Astrocyte of the spinal cord (primary cell): ENCODE measurements at places on chromosomes 12 and 14.

GRCh38 chr12:42794806-42795205, 205.3 kb upstream of the PRICKLE1 start:
- DNase-seq: peak; percentile 35

DNA sequence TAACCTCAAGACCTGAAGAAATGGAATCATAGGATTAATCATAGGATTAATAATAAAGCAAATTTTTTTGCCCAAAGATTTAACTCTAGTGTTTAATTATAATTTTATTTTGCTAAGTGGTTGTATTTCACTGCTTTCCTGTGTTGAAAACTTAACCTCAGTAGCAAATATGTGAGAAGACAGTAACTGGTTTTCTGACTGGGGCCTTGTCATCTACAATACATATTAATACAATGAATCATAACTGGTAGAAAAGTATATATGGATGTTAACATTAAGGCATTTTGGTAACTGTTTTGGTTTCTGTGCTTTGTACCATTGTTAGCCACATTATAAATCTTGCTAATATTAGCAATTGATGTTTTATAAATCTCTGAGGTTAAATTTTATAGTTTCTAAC, 92.2 kb downstream of the ACSS3 start:
- peak; percentile 33 for DNase-seq

DNA sequence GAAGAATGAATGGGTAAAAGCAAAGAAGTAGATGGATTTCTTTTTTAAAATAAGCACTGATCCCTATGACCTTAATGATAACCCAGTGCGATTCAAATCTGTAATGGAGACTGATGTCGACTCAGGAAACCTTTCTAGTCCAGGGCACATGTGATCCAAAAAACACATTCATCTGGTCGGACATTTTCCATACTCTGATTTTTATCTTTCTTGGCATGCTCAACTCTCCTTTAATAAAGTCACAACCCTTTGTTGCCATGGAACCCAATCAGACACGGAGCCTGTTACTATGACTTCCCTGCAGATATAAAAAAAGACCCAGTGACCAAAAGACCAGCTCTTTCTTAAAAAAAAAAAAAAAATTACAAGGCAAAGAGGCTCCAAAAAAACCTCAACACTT, 27.9 kb downstream of the TMCC3 start:
- DNase-seq: peak; percentile 13

- DNase-seq: peak; percentile 44
These were observed 140.1 kb upstream of the HIF1A start for GRCh38 chr14:61555056-61555838.

- peak; percentile 55 for DNase-seq
These were observed 53.4 kb downstream of the SRGAP1 start for GRCh38 chr12:63897931-63898330.

DNA sequence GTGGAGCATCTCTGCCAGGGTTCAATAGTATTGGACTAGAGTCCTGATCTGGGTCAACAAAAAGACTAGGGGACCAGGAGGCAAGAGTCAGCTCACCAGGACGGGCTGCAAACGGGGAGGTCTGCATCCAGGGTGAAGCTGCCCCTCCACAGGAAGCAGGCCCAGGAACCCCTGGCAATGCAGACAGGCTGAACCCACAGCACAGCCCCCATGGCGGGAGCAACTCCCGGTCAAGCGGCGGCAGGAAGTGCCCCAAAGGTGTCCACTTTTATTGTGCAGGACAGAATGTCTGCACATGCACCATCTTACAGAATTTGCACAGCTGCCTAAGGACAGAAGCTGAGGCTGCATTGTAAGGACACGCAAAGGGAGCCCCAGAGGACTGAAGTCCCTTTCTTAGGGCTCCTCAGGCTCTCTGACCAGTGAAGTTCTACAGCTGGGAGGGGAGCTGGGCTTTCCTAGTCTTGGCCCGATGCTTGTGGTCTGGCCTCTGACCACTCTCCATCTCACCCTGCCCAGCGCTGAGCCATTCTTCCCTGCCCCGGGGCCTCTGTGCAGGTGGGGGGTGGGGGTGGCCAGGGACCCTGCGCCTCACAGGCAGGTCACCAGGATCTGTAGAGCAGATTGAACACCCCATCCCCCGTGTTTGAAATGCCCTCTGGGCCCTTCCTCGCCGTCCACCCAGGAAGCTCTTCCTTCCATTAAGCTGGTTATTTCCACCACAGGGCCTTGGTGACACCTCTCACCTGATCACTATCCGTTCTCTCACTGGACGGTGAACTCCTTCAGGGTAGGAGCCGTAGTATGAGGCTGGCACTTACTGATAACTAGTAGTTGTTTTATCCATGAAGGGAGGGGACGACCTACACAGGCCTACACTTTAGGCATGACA, 75.9 kb downstream of the NINJ2 start:
- no peak for DNase-seq

DNA sequence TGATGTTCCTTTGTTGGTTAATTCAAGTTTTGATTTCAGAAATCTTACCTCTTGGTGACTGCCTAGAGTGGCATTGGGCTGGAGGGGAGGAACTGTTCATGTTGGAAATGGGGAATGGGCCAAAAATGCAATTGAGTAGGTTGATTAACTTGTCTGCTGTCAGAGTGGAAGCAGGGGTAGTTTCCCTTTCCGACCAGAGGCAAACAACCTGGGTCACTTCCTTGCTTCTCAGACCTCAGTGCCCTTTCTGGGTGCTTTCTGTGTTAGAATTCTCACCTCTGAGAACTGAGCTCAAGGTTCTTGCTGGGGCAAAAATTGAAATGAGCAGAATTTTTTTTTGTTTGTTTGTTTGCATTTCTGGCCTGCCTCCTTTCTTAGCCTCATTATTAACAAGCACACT, 2.3 kb upstream of the M6PR start:
- DNase-seq: no peak

DNA sequence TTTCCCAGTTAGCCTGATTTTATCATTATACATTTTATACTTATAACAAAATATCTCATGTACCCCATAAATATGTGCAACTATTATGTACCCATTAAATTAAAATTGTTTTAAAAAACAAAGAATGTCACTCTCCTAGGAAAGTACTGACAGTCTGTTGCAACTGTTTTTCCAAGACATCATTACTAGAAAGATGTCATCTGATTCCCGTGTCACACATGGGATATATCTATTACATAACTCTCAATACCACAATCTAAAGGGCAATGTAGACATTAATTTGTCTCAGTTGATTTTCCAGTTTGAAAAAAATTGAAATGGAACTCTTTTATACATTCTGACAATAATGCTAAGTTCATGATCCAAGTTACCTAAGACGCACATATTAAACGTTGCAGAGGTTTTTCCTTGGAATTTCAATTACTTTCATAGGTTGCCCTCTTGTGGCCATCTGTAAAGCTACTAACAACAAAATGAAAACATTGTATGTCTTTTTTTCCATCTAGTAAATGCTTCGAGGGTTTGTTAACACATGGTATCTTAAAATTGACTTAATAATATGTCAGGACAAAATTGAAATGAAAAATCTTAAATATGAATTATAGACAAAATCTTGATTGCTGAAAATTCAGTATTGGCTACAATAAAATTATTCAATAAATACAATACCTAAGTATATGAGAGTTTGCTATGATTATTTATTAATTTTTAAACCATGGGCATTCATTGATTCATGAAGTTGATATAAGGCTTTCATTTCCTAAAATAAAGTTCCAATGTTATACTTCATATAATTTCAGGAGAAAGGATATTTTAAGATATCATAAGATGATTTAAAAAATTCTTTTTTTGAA, 131.6 kb downstream of the PPFIA2 start:
- peak; percentile 69 for DNase-seq

DNA sequence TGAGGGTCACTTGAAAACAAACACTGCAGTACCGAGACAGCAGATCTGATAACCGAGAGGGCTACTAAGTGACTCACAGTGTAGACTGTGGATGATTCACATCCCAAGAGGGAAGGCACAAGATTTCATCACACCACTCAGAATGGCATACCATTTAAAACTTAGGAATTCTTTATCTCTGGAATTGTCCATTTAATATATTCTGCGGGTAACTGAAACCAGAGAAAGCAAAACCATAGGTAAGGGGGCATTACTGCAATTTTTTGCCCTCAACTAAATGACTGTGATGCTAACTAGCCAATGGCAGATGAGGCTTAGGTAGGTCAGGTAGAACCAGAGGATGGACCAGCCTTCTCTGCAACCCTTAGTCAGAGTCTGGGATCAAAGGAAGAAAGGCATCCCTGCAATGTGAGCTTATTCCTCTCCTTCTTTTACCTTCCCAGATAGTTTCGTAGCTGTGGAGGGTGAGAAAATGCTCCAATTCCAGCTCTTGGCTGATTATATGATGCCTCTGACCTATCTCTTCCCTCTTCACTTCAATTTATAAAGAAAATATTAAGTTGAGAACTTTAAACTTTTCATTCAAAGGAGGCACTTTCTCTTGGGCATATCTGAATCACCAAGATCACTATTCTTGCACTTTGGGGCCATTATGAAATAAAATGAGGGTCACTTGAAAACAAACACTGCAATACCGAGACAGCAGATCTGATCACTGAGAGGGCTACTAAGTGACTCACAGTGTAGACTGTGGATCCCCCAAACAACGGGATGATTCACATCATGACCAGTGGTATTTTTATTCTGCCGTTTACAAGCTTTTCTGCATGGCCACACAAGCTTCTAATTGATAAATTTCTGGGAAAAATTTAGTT, 6.8 kb downstream of the ART4 start:
- peak; percentile 82 for DNase-seq

DNA sequence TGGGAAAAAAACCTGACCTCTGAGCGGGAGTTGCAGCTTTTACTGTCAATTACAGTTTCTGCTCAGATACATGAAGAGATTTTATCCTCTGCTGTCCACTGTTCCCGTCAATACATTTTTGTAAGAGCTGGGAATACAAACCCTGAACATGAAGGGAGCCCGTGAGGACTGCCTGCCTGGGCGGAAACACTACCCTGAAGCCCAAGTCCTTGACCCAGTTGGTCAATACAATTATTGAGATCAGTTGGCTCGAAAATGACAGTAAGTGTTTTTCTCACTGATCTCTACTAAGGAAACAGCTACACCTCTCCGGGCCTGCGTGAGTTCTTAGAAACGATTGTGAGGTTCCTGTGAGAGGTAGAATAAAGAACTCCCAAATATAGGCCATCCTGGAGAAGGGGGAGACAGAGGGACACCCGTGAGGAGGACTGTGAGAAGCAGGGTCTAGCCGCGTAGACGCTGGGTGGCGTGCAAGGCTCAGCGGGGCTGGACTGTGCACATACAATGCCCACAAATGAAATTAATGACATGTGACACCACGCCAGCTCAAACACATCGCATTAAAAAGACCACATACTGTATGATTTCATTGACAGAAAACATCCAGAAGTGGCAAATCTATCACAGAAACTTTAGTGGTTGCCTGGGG, 509.5 kb downstream of the TMEM132D start:
- DNase-seq: no peak

DNA sequence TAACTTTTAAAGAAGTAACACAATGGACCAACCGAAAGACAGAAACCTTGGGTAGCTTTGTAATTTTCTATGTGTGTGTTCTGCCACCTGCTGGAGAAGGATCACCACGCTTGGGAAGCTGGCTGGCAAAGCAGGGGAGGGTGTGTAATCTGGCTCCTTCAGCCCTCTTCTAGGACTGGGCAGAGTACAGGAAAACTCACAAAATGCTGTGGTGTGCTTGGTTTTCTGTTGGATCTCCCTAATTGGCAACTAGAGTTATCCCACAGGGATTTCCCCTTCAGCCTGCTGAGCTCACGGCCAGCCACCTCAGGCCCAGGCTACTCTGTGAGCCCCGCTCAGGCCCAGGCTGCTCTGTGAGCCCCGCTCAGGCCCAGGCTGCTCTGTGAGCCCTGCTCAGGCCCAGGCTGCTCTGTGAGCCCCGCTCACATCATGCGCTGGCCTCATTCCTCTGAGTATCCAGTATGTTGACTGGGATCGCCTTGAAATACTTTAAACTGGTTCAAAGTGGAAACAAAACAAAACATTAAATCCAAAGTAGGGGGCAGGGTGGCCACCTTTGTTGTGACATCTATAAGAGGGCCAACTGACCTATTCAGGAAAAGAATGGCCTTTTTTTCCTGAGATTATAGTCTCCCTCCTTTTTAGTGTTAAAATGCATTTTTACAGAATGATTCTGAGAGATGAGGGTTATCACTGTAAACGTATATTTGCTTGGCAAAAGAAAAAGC, 52.0 kb upstream of the RNU6-8 start:
- peak; percentile 77 for DNase-seq

DNA sequence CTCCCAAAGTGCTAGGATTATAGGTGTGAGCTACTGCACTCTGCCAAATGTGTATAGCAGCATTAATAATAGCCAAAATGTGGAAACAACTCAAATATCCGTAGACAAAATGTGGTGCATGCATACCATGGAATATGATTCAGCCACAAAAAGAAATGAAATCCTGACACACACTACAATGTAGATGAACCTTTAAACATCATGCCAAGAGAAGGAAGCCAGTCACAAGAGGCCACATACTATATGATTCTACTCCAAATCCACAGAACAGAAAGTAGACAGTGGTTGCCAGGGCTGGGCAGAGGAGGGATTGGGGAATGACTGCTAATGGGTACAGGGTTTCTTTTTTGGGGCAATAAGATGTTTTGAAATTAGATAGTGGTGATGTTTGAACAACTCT, 7.7 kb upstream of the TMED2 start:
- DNase-seq: no peak

GRCh38 chr14:21055432-21056117, 2.0 kb upstream of the RNASE8 start:
- DNase-seq: no peak

- no peak for DNase-seq
These were observed 37.3 kb downstream of the LTBP2 start for GRCh38 chr14:74574706-74575105.

DNA sequence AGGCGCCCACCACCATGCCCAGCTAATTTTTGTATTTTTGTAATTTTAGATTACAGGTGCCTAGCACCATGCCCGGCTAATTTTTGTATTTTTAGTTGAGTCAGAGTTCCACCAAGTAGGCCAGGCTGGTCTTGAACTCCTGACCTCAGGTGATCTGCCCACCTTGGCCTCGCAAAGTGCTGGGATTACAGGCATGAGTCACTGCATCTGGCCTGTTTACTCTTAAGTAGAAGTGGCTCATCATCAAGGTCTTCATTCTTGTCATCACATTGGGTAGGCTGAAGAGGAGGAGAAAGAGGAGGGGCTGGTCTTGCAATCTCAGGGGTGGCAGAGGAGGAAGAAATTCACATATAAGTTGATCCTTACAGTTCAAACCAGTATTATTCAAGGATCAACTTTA, 152.4 kb upstream of the ATP2B1 start:
- no peak for DNase-seq
